ENCODE measurements at places on chromosomes 2 and 18.

DNA sequence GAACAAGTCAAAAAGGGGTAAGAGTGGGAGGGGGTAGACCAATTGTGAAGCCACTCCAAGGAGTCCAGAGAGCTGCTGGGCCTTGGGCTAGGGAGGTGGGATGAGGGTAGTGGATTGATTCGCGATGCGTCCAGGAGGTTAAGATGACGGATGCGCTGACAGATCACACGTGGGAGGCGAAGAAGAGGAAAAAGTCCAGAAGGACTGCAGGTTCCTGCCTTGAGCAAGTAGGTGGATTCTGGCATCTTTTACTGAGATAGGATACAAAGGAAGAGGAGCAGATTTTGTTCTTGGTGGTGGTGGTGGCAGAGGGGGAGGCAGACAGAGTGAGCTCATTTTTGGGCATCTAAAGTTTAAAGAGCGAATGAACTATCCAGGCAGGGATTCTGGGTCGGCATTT lies 76.5 kb downstream of the KCTD1 start:
- DNase-seq, result no peak

GRCh38 chr18:3793545-3793944 lies 343.6 kb downstream of the TGIF1 start:
- no peak for DNase-seq

DNA sequence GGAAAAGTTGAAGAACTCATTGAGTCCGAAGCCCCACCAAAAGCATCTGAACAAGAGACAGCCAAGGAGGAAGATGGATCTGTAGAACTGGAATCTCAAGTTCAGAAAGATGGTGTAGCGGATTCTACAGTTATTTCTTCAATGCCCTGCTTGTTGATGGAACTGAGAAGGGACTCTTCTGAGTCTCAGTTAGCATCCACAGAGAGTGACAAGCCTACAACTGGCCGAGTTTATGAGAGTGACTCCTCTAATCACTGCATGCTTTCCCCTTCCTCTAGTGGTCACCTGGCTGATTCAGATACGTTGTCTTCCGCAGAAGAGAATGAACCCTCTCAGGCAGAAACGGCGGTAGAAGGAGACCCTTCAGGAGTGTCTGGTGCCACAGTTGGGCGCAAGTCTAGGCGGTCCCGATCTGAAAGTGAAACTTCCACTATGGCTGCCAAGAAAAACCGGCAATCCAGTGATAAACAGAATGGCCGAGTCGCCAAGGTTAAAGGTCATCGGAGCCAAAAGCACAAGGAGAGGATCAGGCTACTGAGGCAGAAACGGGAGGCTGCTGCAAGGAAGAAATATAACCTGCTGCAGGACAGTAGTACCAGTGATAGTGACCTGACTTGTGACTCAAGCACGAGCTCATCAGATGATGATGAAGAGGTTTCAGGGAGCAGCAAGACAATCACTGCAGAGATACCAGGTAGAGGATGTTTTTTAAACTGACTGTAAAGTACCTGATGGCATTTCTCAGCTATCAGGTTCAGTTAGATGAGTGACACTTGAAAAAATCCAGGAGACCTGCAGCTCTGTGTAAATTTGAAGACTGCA lies 111.9 kb downstream of the HAUS1 start:
- DNase-seq, result no peak

DNA sequence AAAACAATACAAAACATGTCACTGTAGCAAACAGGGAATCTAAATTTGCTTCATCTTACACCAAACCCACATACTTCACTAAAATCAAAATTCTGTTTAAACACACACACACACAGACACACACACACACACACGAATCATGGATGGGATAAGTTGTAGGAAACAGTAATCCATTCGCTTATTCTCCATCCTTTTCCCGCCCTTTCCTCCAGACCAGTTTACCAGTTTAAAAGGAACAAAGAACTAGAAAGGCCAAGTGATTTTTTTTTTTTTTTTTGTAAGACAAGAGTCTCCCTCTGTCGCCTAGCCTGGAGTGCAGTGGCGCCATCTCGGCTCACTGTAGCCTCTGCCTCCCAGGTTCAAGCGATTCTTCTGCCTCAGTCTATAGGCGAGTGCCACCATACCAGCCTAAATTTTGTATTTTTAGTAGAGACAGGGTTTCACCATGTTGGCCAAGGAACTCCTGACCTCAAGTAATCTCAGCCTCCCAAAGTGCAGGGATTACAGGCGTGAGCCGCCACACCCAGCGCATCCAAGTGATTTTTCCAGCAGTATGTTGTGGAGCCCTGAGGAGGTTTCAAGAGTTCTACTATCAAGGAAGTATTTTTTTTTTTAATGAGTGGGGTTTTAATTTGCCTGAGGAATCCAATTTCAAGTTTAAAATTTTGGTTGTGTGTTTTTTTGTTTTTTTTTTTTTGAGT lies 5.7 kb downstream of the PSME4 start:
- DNase-seq, result no peak

GRCh38 chr18:77547757-77548156 lies 298.1 kb downstream of the GALR1 start:
- DNase-seq, result no peak

- DNase-seq, result no peak
These were observed 83.9 kb downstream of the PDK1 start for GRCh38 chr2:172639823-172640222.

DNA sequence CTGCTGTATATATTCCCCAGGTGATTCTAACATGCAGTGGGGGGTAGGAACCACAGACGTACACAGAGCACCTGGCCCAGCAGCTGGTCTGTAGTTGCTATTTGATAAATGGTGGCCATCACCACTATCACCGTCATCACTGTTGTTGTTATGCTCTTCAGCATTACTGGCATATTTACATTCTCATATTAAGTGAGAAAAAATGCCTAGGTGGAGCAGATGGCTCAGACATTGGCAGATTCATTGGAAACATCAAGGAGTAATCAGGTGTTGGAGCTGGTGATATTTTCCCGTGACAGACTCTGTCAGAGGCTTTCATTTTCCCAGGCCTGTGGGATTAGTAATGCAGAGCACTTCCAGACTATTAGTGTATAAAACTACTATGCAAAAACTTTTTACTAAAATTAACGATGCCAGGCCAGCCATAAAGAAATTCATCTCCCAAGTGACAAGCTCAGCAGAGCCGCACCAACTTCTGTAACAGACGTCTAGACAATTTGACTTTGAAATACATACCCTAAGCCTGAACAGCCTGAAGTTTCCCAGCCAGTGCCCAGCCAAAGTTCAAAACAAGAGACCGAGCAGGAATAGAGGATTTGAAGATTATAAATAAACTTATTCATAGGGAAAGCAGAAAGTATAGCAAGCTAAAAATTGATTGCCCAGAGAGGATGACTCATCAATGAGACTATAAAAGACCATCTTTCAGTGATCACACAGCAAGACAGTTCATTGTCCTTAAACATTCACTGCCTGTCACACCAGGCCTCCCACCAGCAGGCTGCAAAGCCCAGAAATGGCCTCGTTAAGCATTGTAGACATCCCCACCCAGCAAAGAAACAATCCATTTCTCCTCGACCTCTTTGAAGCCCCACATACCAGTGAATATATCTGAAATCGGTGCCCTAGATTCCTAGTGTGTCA lies 247.4 kb upstream of the CHAC2 start:
- DNase-seq, result no peak

- no peak for DNase-seq
These were observed 24.1 kb upstream of the NFATC1 start for GRCh38 chr18:79371561-79372121.

GRCh38 chr2:42947809-42948600 lies 155.6 kb upstream of the HAAO start:
- no peak for DNase-seq

DNA sequence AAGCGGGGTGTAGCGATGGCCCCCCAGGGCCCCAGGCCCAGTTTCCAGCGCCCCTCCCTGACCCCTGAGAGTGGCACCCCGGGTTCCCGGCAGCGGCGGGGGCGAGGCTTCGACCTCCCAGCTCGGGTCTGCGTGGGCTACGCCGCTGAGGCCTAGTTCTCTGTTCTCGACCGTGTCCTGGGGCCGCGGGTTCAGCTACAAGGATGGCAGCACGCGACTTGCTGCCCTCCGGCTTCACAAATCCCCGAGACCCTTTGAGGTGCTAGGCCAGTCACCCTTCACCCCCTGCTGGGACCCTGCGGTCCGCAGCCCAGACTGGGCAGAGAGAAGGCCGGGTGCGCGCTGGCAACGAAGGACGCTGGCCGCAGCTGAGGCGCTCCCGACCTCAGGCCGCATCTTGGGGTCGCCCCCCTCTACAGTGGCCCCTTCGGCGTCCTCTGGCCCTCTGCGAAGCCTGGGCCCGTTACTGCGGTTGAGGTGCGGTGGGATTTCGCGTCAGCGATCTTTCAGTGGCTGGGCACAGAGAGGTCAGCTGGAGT lies 1.2 kb downstream of the OTX1 start:
- DNase-seq, result no peak

DNA sequence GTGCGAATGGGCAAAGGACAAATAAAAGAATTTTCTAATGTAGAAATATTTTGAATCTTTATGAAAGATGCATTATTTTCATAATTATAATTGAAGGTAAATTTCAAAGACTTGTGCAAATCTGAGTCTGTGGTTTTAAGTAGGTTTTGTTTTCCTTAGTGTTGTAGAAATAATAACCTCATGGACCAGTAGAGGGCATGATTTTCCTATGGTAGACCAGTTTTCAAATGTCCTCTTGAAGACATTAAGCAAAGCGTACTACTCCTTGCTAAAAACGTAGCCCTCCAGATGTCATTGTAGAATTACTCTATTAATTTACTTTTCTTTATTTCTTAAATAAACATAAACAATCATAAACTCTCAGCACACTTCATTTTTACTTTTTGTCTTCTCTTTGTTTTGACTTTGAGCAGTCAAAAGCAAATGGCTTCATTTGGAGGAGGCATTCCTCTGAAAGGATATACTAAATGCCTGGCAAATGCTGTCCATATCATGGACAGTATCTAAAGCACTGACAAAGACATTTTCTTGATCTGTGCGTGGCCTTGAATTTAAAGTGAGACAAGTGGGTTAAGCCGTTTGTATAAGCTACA lies 85.8 kb upstream of the FAM237A start:
- no peak for DNase-seq

DNA sequence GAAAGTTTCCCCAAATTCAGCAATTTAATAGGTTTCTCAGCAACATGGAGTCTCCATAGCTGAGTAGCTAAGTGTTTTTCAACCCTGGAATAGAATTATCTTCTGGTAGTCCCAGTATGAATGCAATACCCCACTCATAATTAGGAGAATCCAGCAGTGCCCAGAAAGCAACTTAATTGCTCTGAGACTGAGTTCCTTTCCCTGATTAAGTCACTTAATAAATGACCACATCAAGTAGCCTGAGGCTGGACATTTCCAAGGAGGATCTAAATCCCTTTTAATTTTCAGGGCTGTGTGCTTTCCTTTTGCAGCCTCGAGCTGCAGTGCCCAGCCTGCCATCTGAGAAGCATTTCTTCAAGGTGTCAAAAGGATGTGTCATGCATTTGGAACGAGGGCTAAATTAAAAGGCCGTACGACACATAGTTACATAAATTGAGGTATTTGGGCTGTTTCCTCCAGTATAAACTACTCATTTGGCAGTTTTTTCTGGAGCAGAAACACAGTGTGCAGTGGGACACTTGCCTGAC lies 17.7 kb upstream of the SIX2 start:
- DNase-seq, result no peak

DNA sequence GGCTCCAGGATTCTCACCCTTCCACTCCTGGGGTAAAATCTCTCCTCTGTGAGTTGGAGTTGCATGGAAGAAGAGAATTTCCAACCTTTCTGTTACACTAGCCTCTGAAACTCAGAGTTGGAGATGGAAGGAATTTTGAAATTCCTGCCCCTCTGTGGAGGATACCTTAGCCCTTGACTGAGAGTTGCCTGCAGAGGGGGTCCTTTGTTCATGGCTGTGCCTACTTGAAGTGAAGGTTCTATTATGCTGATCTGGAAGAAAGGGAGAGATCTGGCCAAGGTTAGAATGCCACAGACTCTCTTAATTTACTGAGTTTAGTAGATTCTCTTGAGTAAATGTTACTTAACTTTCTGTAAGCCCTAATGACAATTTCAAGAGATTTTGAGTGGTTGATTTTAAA lies 626.6 kb upstream of the GYPC start:
- no peak for DNase-seq

GRCh38 chr2:5215989-5216607 lies 476.1 kb upstream of the SOX11 start:
- DNase-seq, result no peak

- no peak for DNase-seq
These were observed 5.7 kb downstream of the SMC6 start for GRCh38 chr2:17747684-17748452.

DNA sequence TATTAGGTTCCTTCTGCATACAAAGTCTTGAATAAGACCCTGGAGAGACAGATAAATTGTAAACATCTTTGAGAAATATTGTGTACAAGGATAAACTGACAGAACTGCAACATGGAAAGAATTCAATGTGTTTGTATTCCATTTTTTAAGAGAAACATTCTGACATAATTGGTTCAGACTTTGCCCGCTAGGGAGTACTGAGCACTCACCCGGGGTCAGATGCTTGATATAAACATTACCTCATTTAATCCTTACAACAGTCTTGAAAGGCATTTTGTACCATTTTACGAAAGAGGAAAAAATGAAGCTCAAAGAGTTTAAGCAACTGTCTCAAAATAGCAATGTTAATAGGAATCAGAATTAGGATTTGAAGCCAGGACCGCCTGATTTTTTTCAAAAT lies 416.7 kb upstream of the CRIM1 start:
- DNase-seq, result no peak

DNA sequence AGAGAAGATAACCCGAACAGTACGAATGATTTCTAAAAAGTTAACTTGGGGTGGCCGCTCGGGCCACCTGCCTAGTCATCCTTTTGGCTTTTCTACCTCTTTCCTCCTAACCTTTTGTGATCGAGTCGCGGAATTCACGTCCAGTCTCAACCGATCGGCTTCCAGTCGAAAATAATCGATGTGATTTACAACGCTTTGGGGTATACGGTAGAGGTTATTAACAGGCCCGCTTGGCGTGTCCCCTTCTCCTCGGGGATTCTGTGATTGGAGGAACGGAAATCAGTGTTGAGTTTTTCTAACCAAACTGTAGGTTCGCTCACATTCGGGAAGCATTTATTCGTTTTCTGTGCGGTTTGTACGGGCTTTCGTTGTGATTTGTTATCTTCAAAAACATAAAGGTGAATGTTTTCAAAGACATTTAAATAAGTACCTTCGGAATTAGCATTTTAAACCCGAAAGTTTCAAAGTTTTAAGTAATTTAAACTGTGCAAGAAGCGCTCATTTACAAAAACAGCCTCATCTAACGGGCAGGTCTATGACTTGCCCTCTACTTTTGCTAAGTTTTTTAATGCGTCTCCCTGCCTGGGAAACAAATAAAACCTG lies 588 bp upstream of the FOXI3 start:
- no peak for DNase-seq

- no peak for DNase-seq
These were observed 1604.8 kb upstream of the ZEB2 start for GRCh38 chr2:146124741-146125140.

GRCh38 chr2:43792653-43793052 lies 18.8 kb downstream of the DYNC2LI1 start:
- DNase-seq, result no peak

GRCh38 chr18:27976806-27977408 lies 200.0 kb downstream of the CDH2 start:
- no peak for DNase-seq

Data from T-helper 1 cell (primary cell).